ENCODE measurements at places on chromosomes 4 and X. TPM values are rescaled to one million over a fixed set of nuclear protein-coding genes. Genes with fewer than 3 reads are reported as not detected.

Gene HTATSF1
- 13.3 TPM for polyA plus RNA-seq

Gene NPFFR2
- polyA plus RNA-seq, result not detected

Gene RPS6KA6
- polyA plus RNA-seq, result 0.57 TPM

Gene NLGN3
- 0.11 TPM for polyA plus RNA-seq

Gene GPR119
- polyA plus RNA-seq, result not detected

Gene LANCL3
- 0.01 TPM for polyA plus RNA-seq

Gene FAM236D
- not detected for polyA plus RNA-seq

Gene NAA11
- not detected for polyA plus RNA-seq

Gene CT45A1
- polyA plus RNA-seq, result not detected

Gene HERC6
- polyA plus RNA-seq, result 2.5 TPM

Gene GAB3
- 0.66 TPM for polyA plus RNA-seq

Gene ZDHHC15
- polyA plus RNA-seq, result 0.08 TPM

Gene AR
- 11.9 TPM for polyA plus RNA-seq

Gene RAB9B
- polyA plus RNA-seq, result 0.12 TPM

Gene HSD17B13
- polyA plus RNA-seq, result 61.7 TPM

Gene ASB9
- polyA plus RNA-seq, result 2.4 TPM

Gene SMIM31
- not detected for polyA plus RNA-seq

Gene AREG
- polyA plus RNA-seq, result 0.71 TPM

Gene TEX13D
- polyA plus RNA-seq, result not detected

Gene PTCHD1
- not detected for polyA plus RNA-seq

Gene SSX5
- not detected for polyA plus RNA-seq

Gene SSR4
- 458 TPM for polyA plus RNA-seq

Gene COL25A1
- 1.2 TPM for polyA plus RNA-seq

Gene STAP1
- polyA plus RNA-seq, result 0.03 TPM

Gene PLP1
- 0.81 TPM for polyA plus RNA-seq

Gene MAGIX
- polyA plus RNA-seq, result 10.8 TPM

Gene GEMIN8
- polyA plus RNA-seq, result 11.7 TPM

Gene NHS
- 0.07 TPM for polyA plus RNA-seq

Gene PDGFRA
- polyA plus RNA-seq, result 8.7 TPM

Gene FAT4
- polyA plus RNA-seq, result 0.96 TPM

Gene HSFX4
- polyA plus RNA-seq, result not detected

Gene USP51
- polyA plus RNA-seq, result 0.19 TPM

Gene ADH6
- 36.7 TPM for polyA plus RNA-seq

Gene CTSO
- polyA plus RNA-seq, result 25.9 TPM

Gene TMPRSS11A
- polyA plus RNA-seq, result 0.01 TPM

Data from liver (tissue), 10 donors.